CD8-positive, alpha-beta memory T cell (primary cell): ENCODE measurements at places on chromosomes 3 and 15. TPM values are rescaled to one million over a fixed set of nuclear protein-coding genes. Genes with fewer than 3 reads are reported as not detected.

The VPS39 gene
- total RNA-seq: 49.2 TPM

The NRG4 gene
- total RNA-seq: not detected

The RASGRP1 gene
- total RNA-seq: 67.9 TPM

The ROPN1 gene
- not detected for total RNA-seq
